Femur (tissue), 1 donor: ENCODE measurements at places on chromosomes 3 and 15.

DNA sequence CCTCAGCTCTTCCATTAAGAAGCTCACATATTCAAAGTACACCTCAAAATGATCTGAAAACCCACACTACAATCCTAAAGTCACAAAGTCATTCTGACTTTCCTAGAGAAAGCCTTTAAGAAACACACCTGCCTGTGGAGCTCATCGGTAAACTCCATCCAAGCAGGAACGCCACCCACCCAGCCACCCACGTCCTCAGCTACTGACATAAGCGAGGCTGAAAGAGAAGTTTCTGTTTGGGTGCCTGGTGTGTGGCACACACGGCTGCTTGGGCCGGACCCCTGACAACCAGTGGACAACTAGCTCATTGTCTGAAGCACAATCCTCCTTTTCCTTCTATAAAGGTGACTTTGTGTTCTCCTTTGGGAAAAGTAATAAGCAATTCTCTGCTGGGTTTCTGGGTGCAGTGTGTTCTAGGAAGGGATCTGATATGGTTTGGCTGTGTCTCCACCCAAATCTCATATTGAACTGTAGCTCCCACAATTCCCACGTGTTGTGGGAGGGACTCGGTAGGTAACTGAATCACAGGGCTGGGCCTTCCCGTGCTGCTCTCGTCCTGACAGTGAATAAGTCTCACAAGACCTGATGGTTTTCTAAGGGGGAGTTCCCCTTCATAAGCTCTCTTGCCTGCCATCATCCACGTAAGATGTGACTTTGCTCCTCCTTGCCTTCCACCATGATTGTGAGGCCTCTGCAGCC, 26.1 kb downstream of the FAM174B start:
- peak; percentile 7 for DNase-seq

GRCh38 chr3:25468866-25469319, 40.8 kb downstream of the RARB start:
- peak; percentile 84 for DNase-seq

DNA sequence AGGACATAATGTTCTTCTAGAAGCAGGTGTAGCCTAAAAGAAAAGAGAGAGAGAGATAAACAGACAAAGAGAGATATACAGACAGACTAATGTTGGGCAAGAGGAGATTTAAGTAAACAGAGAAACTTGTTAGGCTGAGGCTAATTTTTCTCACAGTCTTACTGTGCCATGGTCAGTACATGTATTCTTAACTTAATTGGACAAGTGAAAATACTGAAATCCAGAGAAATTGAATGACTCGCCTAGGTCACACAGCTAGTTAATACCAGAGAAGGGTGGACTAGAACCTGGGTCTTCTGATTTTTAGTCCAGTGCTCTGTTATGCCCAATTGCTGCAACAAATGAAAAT, 6.7 kb upstream of the ZNF609 start:
- no peak for DNase-seq

- DNase-seq: no peak
Observed at GRCh38 chr3:125207507-125207906, 5.0 kb downstream of the SLC12A8 start.

DNA sequence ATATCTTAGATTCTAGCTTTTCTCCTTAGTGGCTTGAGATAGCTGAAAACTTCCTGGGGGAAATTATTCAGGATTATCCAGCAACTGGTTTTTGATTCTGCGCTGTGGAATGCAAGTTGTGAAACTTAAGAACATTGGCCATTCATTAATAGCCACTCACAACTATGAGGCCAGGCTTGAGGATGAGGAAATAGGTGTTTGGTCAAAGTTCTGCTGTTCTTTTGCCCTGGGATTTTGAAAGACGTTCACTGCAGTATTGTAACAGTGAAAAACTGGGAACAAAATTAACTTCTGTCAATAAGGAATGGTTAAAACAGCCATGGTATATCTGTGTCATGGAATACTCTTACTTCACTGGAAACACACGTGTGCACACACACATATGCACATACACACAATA, 44.1 kb downstream of the CTXND1 start:
- no peak for DNase-seq

GRCh38 chr3:139794469-139795265, 116.9 kb upstream of the NMNAT3 start:
- DNase-seq: no peak

- peak; percentile 52 for DNase-seq
Observed at GRCh38 chr15:77002954-77003912, 8.3 kb downstream of the PSTPIP1 start.

- DNase-seq: no peak
Observed at GRCh38 chr3:188268336-188268735, 114.4 kb downstream of the LPP start.

GRCh38 chr3:120098710-120099109, 4.5 kb upstream of the GSK3B start:
- DNase-seq: no peak

- no peak for DNase-seq
Observed at GRCh38 chr3:169430707-169431404, 232.7 kb downstream of the MECOM start.

DNA sequence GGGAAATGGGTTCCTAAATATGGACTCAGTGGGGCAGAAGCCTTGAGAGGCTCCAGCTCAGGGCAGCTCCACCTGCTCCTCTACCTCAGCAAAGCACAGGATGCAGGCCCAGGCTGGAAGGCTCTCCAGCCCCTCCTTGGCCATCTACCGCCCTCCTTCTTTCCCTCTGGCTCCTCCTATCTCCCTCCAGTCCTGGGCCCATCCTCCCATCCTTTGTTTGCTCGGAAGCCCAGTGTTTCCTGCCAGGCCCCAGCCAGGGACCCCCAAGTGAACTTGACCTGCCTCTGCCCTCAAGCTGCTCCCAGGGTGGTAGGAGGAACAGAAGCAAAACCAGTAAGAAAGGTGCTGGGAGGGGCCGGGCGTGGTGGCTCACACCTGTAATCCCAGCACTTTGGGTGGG, 20.1 kb downstream of the MAPKAPK3 start:
- DNase-seq: no peak

DNA sequence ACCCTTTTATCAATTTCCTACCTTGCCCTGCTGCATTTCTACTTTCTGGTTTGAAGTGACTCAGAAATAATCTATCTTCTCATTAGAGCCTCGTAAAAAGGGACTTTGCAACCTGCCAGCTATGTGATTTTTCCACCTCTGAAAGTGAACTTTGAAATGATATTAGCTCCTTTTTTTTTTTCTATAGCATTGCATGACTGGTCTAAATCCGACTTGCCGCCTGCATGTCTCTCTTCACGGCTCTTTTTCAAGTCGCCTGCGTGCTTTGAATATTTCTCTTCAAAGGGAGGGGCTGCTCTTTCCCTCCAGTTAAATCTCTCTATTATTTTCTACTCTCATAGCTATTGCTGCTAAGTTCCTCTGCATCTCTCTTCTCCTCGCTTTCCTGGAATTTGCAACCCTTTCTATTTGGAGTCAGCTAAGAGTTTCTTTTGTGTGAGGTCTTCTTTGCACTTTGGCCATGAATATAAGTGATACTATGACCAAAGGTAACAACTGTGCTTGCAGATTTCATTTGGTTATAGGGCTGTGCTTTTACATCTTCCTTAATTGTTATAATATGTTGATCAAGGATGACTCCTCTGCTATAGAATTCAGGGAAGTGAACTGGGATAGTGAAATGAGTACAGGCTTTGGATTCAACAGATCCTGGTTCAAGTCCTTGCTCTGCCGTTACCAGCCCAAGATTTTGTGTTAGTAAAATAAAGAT, 541.1 kb downstream of the AGBL1 start:
- DNase-seq: no peak

DNA sequence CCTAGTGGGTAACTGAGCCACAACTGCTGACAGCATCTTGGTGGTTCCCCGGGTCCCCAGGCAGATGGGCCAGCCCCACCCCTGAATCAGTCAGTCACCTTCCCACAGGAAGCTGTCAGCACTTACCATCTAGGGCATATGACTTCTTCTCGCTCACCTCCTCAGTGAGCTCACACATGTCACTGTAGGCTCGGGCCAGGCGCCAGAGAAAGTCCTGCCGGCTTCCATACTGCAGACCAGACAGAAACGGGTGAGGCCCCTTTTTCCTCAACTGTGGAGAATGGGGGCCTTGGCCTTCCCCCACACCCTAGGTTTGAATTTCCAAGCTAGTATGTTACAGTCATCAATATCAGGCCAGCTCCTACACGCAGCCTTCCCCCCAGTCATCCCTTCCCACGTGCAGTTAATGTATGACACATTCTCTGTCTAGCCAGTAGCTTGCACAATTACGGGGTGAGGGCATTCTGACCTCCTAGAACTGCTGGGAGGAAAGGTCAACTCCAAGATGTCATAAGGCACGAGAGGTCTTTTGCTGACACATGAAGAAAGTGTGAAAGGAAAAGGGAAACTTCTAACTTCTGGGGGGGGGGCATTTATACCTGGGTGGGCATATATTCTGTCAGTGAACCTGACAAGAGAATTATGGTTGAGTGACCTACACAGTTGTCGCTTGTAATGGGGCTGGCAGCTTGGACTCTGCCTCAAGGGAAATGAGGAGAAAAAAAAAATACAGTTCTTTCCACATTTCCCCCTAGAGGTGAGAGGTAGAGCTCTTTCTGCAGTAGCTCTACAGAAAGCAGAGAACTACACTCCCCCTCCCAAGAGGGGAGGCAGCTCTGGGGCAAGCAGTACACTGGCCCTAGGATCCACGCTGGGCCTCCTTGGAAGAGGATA, 10.9 kb downstream of the RMDN3 start:
- no peak for DNase-seq

- no peak for DNase-seq
Observed at GRCh38 chr3:154195620-154196356, 74.6 kb downstream of the ARHGEF26 start.

- no peak for DNase-seq
Observed at GRCh38 chr3:120449251-120449650, 1.5 kb downstream of the FSTL1 start.

- DNase-seq: no peak
Observed at GRCh38 chr15:95108673-95109072, 877.3 kb downstream of the MCTP2 start.

DNA sequence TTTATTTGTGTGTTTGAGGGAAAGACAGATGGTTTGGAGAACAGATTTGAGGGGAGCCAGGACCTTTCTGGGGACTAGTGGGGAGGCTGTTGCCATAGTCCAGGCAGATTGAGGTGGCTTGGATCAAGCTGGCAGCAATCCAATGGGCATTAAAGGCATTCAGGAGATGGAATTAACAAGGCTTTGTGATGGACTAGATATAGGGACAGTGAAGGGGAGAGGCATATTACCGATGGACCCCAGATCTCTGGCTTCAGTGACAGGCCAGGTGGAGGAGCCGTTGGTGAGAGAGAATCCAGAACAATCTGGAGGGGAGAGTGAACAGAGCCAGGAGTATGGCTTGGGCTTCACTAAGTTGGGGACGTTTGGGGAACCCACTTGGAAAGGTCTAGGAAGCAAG, 124.8 kb downstream of the EEFSEC start:
- no peak for DNase-seq

GRCh38 chr3:23874359-23875112, 42.3 kb downstream of the NKIRAS1 start:
- DNase-seq: no peak

- peak; percentile 44 for DNase-seq
Observed at GRCh38 chr3:78804251-78805037, 963.4 kb downstream of the ROBO1 start.

DNA sequence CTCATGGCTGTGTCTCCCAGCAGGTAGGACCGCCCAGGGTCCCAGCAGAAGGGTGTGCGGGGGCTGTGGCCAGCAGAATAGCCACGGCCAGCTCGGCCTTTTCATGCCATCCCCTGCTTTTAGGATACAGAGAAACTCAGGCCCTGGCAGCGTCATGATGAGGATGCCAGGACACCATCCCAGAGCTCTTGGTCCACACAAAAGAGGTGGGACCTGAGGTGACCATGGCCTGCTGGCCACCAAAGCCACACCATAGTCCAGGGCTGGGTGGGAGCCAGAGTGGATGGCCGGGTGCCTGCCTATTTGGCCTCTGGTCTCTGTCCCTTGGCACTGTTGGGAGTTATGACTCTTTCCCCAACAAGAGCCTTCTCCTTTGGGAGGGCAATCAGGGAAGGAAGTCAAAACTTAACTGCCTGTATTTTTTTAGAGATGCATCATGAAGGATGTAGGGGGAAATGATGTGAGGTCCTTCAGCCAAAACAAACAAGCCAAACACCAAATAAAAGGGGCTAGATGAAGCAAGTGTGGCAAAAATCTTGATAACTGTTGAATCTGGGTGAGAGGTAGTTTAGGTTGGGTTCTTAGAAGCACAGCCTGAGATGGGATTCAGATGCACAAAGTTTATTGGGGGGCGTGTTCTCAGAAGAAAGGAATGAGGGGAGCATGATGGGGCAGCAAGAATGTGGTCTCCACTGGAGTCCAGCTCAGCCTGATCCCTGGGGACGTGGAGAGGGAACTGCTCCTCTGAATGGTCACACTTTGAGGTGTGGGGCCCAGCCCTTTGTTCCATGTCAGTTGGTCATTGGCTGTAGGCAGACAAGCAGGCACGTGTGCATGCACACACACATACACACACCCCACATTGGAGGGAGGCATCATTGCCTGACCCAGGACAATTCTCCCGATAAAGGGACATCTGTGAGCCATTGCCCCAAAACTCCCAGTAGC, 33.2 kb downstream of the SMAD6 start:
- DNase-seq: no peak

- DNase-seq: peak; percentile 28
Observed at GRCh38 chr3:133209871-133210550, 171.8 kb downstream of the TMEM108 start.

- peak; percentile 50 for DNase-seq
Observed at GRCh38 chr15:69090197-69090948, 70.1 kb upstream of the GLCE start.

DNA sequence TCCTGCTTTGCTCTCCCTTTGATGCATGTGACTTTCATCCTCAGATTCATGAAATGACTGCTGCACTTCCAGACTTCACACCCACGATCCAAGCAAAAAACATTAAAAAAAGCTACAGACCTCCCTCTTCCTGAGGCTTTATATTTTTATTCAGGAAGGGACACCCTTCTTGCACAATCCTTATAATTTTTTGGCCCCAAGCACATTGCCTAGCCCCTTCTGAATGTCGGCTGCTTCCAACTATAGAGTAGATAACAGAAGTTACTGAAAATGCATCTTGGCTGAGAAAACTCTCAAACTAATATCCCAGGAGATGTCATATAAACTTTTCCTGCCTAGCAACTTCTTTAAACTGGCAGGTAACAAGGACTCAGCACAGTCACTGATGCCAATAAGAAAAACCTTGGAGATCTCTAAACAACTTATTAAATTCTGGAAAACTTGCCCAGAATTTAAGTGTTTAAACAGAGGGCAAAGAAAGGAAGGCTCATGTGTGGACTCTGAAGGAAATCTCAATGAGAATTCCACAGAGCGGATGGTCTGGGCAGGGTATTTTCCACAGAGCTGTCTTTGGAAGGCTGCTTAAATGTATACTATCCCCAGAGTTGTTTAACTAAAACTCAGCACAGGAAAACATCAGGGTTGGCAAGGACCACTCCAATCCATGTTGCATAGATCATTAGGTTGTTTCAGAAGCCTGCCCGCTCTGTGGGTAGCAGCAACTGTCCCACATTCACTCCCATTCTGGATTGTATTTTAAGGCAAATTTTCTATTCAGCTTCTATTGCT, 746.8 kb upstream of the LMCD1 start:
- peak; percentile 44 for DNase-seq

DNA sequence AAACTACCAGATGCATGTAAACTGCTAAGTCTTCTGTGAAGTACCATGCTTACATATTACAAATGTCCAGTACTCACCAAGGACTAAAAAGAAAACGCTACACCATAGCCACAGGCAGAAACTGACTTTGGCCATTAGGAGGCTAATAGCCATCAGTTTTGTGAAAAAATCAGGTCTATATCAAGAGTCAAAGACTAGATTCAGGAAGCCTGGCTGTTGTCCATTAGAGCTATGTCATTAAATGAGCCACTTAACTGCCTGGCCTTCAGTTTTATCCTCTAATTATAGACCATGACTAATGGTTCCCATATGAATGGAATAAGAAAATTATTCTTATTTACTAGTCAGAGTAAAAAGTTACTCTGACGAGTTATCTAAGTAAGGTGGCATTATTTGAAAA, 144.1 kb downstream of the VPS13C start:
- no peak for DNase-seq
